ENCODE measurements at places on chromosomes 5 and 9.

- DNase-seq = no peak
Measured at GRCh38 chr5:68533051-68533450, 317.5 kb downstream of the PIK3R1 start.

DNA sequence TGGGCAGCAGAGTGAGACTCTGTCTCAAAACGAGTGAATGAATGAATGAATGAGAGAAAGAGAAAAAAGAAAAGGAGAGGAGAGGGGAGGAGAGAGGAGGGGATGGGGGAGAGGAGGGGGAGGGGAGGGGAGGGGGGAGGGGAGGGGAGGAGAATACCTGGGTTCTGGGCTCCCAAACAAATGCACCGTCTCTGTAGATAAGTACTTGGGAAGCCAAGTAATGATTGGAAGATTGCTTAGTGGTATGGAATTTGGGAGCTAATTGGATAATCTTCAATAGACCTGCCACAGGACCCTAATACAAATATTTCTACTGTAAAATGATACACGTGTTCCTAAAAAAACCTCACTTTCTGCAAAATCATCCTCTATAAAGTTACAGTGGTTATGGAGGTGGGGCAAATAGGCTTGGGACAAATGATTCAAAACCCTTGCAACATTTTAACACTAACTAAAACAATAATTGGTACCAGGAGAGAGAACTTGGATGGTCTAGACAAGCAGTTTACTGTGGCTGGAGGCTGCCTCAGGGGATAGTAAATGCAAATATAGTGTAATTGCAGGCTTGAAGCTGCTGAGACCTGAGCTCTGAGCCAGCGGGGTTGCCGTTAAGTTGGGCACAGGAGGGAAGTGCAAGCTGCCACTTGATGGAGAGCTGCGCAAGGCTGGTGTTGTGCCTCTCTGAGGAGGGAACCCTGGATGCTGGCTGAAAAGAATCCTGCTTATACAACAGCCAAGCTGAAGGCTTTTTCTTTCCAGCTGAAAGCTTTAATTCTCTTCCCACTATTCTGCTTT, 3.5 kb downstream of the HEMGN start:
- DNase-seq = no peak

DNA sequence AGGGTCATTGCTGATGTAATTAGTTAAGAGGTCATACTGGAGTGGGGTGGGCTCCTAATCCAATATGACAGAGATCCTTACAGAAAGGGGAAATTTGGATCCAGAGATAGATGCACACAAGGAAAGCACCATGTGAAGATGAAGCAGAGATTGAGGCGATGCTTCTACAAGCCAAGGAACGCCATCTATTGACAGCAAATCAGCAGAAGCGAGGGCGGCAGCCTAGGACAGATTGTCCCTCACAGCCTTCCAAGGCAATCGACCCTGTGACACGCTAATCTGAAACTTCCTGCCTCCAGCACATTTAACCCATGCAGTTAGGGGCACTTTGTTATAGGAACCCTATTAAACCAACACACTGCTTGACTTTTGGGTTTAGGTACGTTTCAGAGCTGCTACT, 285.1 kb upstream of the DAP start:
- DNase-seq = no peak

DNA sequence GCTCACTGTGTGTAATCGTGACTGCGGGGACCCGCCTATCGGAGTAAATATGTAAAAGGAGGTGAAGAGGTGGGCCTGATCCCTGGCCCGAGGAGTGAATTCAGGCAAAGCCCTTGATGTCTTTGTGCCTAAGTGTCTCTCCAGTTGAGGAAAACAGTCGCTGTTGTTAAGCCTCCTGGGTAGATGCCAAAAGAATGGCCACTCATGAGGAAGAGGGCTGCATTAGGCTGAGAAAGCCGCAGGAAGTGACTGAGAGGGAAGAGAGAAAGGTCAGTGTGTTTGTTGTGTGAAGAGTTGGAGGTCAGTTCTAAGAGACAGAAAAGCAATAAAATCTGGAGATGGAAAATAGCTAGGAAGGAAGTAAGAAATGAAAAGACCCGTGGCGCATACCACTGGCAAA, 35.8 kb upstream of the PIP5K1B start:
- no peak for DNase-seq

- no peak for DNase-seq
Measured at GRCh38 chr5:65213921-65214525, 267.7 kb downstream of the ADAMTS6 start.

- no peak for DNase-seq
Measured at GRCh38 chr5:158559643-158560042, 540.1 kb downstream of the EBF1 start.

DNA sequence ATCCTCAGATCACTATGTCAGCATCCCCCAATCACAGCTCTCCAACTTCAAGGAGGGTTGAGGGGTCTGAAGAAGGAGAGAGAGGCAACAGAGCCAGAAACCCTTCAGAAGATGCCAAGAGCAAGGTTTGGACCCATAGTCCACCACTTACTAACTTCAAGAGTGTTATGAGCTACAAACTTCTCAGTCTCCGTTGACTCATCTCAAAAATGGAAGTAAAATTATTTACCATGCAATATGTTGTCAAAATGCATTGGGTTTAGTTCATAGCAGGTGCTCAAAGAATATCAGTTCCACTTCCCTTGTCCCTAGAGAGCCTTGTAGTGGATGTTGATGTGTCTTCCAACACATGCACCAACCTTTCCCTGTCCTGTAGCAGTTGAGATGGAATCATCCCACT, 116.0 kb downstream of the KCNIP1 start:
- DNase-seq = no peak

DNA sequence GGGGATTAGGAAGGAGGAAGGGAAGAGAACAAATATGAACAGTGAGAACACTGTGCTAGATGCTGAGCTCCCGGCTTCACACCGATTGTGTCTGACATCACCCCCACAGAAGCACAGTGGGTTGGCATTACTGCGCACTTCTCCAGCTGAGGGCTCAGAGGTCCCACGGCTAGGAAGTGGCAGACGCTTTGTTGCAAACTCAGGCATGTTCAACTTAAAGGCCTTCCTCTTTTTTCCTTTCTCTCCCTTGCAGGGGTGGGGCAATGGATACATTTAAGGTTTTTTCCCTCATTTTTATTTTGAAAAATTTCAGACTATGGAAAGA, 15.5 kb upstream of the SHB start:
- DNase-seq = no peak

GRCh38 chr9:21110708-21111576, 30.7 kb downstream of the IFNW1 start:
- no peak for DNase-seq

DNA sequence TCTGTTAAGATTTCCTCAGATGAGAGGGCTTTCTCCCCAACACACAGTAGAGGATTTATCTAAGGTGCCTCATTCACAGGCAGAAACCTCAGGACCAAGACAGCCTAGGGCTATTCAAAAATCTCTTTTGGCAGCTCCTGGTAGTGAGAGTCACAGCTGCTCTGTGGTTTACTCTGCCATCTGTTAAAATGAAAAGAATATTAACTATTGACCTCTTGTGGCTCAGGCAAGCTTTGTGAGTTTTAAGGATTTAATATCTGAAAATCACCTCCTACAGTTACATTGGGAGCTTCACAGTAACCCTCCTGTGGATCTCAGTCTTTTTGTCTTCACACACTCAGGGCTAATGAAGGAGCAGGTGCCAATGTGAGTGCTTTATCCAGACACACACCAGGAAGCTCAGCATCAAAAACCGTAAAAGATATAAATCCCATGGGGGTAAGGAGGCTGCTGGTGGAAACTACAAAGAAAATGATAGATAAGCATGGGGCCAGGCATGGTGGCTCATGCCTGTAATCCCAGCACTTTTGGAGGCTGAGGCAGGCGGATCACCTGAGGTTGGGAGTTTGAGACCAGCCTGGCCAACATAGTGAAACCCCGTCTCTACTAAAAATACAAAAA, 29.7 kb downstream of the PPP1R2B start:
- no peak for DNase-seq

DNA sequence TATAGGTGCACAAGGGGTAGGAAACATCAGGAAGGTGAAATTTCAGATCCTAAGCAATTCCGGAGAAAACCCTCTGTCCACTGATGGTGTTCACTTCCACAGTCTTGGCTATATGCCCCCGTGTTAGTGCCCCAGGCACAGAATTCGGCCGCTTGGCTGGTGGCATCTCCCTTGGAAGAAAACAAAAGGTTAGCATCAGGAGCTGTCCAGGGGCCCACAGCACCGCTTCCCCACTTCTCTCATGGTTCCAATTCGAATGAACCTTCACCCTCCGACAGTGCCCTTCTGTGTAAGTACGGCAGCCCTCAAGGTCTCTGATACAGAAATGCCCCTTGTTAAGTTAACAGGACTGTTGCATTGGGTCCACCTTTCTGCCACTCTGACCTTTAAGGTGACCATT, 409.0 kb downstream of the GADD45G start:
- no peak for DNase-seq

GRCh38 chr5:55557123-55557522, 22.4 kb upstream of the PLPP1 start:
- DNase-seq = no peak

GRCh38 chr5:14745753-14746152, 81.2 kb downstream of the OTULIN start:
- peak; percentile 42 for DNase-seq

DNA sequence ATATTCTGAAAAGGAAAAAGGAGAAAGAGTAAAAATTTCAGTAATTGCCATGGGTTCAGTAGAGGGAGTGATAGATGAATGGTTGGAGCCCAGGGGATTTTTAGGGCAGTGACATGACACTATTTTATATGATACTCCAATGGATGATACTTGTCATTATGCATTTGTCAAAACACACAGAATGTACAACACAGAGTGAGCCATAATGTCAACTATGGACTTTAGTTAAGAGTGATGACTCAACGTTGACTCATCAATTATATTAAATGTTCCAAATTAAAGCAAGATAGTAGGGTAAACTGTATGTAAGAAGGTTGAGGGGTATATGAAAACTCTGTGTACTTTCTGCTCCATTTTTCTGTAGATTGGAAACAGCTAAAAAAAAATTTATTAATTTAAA, 586.4 kb downstream of the TAF11L14 start:
- no peak for DNase-seq

GRCh38 chr5:59553992-59554391, 339.5 kb downstream of the PDE4D start:
- DNase-seq = no peak

DNA sequence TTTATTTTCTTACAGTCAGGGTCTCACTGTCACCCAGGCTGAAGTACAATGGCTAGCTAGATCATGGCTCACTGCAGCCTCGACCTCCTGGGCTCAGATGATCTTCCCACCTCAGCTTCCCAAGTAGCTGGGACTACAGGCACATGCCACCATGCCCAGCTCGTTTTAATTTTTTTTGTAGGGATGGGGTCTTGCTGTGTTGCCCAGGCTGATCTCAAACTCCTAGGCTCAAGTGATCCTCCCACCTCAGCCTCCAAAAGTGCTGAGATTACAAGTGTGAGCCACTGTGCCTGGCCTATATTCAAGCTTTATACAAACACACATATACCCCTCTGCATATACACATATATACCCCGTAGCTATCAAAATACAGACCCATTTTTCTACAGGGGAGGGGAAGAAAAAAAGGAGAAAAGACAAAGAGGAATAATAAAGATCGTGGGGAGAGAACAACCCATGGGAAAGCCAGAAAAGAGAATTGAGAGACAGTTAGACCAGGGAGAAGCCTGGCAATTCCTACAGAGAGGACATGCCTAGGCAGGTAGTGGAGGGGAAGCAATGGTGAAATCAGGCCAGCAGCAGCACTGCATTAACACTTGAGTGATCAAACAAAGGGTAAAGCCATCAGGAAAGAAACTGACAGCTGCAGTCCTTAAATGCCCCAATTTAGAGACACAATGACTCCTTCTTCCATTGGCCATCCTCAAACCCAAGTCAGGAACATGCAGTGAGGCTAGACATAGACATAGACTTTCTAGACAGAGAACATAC, 102.7 kb downstream of the EFNA5 start:
- no peak for DNase-seq

DNA sequence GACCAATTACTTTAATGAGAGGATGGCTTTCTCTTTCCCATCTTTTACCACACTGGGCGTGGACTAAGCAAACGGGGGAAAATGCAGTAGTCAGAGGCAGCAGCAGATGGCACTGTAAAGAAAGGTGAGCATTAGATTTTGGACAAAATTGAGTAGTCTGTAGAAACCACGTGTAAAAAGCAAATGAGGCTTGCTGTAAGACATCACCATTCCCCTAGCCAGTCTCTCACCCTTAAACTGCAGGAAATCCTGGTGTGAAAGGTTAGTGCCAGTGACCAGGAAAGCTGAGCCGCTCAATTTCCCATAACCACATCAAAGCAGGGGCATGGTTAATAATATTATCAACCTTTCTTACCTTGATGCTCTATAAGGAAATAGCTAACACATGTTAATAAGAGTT, 31.8 kb downstream of the SPATA31C2 start:
- no peak for DNase-seq

- DNase-seq = no peak
Measured at GRCh38 chr5:39370555-39371366, 6.5 kb upstream of the C9 start.

GRCh38 chr5:145806923-145807322, 28.2 kb downstream of the PRELID2 start:
- DNase-seq = no peak

DNA sequence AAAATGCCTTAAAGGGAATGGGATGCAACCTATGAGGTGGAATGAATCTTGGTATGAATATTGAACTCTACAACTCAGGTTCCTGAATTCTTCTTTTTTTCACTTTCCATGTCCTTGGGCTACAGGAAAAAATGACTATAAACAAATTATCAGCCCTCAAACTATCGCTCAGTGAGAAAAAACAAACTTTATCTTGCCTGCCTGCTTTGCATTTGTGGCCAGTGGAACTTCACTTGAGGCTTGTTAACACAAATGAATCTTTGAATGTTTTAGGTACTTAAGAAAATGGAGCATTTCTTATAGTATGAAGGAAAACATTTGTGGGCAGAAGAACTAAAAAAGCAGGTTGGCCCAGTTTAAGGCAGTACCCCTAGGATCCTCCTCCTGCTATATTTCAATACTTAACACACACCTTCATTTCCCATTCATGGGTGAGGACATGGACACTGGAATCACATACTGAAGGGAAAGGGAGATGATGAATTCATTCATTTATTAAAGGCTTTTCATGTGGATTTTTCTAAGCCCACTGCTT, 34.1 kb downstream of the ELOVL7 start:
- DNase-seq = no peak

DNA sequence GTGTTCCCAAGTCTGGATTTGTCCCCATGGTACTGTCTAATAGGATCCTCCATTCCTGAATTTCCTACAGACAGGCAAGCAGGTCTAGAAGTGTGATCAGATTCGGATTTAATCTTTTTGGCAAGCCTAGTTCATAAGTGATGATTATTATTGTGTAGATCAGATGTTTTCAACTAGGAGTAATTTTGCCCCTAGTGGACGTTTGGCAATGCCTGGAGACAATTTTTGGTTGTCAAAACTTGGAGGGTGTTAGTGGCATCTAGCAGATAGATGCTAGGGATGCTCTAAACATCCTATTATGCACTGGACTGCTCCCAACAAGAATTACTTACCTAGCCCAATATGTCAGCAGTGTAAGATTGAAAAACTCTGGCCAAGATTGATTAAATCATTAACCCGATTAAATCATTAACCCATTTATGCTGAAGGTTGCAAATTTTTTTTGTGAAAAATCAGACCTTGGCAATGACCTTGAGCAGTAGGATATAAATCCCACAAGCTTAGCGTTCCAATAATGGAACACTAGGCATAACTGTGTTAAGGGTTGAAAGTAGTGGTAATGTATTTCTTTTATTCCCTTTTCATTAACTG, 28.2 kb downstream of the TCERG1 start:
- DNase-seq = no peak

GRCh38 chr5:88875341-88876234, 7.4 kb downstream of the MEF2C start:
- DNase-seq = no peak

GRCh38 chr5:125162714-125163113, 416.3 kb upstream of the ZNF608 start:
- no peak for DNase-seq
